ENCODE measurements at places on chromosomes 5 and 9.

- peak; percentile 67 for DNase-seq
These were observed 245.3 kb downstream of the PDE4D start for GRCh38 chr5:59648038-59648831.

DNA sequence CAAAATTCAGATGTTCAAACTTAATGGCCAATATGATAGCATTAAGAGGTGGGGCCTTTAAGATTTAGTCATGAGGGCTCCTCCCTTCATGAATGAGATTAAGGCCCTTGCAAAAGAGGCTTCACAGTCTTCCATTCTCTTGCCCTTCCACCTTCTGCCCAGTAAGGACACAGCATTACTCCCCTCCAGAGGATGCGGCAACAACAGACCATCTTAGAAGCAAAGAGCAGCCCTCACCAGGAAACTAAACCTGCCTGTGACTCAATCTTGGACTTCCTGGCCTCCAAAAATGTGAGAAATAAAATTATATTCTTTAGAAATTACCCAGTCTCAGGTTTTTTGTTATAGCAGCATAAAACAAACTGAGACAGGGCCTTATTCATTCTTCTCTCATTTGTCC lies 8.2 kb downstream of the AP3B1 start:
- no peak for DNase-seq

DNA sequence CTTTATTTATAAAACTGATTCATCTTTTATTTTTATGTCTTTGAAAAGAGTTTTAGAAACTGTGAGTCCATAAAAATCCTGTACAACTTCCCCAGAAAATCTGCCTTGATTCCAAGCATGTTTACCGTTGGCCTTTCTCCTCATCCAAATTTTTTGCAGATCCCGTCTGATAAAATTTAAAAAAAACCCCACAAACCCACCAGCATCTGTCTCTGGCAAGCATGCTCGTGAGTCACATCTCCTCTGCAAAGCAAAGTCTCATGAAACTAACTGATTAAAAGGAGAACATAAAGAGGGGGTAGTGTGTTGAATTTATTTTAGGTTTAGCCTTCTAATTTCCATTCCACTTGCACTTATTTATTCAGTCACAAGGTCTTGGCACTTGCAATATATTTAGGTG lies 109.4 kb downstream of the MAT2B start:
- DNase-seq, result peak; percentile 4

DNA sequence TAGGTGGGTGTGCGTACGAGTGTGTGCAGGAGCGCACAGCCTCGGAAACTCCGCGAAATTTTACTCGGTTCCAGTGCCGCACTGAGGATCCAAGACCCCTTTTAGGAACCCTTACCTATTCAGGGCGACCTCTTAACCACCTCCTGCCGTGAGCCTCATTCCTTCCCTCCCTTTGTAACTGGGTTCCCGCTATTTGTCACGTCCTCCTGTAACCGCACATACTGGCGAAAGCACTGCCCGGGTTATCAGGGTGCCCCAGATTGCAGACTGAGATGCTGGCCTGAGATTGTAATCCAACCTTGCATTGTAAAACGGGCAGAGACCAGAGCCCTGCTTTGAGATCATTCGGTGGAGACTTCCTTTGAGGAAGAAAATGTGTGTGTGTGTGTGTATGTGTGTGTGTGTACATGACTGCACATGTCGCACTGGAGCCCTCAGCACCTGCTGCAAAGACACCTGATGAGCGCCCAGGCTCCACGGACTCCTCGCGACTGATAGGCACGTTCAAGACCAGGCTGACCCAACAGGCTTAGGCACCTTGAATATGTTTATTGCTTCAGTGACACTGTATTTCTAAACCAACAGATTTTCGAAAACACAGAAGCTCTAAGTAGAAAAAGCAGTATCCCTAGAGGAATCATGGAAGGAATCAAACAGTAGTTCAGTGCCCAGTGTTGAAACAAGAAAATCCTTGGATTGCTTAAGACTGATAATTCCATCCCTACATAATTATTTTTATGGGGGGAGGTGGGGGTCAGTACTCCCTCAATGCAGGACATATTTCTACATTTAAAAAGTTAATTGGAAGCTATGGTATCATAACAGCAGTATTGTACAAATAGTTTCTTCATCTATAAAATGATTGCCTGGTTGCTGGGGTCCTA lies 86.5 kb upstream of the TNFAIP8 start:
- peak; percentile 71 for DNase-seq

DNA sequence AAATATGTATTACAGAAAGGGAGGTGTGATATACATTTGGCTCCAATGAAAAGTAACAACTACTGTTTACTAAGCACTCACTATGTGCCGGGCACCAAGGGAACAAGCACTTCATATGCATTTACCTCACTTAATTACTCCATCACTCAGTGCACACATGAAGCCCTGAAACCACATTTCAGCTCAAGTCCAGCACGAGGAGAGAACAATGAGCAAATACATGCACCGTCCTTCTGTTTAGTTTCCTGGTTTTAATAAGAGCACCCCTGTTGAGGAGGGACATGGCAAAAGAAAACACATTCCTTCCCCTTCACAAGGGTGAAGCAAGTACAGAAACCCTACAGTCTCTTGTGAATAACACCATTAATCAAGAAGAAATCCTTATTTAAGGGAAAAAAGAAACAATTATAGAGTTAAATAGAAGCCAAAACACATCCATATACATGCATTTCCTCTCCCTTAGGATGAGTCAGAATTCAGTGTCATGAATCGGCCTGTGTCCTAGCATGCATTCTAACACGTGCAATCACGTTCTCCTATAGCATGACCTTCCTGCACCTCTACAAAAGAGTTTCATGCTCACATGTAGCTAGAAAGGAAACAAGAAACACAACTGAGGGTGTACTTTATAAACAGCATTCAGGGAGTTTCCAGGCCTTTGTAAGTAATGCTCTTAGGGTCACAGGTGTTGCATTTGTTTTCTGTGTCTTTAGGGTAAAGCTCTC lies 411.6 kb downstream of the BNC2 start:
- DNase-seq, result no peak
